ENCODE measurements at places on chromosomes 2 and 18.

DNA sequence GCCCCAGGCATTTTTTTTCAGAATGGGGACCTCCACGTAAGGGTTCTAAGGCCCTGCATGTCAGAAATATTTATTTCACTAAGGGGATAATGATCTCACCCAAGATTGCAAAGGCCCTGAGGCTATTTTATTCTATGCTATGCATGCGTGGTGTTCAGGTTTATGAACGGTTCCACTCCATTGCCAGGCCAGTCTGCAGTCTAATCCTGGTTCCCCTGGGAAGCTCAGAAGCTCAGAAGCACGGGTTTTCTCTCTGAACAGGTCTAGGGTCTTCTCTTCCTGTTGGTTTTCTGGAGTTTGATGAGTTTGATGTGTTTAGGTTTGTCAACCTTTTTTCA, 256.4 kb upstream of the PXDN start:
- DNase-seq = no peak

- no peak for DNase-seq
Measured at GRCh38 chr2:169082995-169083394, 13.6 kb downstream of the DHRS9 start.

GRCh38 chr2:120819720-120820210, 84.1 kb downstream of the GLI2 start:
- DNase-seq = no peak

GRCh38 chr18:58310517-58310916, 266.5 kb downstream of the NEDD4L start:
- DNase-seq = no peak
